Astrocyte (in vitro differentiated cells and primary cell): ENCODE measurements at places on chromosomes 6 and 20. TPM values are rescaled to one million over a fixed set of nuclear protein-coding genes. Genes with fewer than 3 reads are reported as not detected.

DNA sequence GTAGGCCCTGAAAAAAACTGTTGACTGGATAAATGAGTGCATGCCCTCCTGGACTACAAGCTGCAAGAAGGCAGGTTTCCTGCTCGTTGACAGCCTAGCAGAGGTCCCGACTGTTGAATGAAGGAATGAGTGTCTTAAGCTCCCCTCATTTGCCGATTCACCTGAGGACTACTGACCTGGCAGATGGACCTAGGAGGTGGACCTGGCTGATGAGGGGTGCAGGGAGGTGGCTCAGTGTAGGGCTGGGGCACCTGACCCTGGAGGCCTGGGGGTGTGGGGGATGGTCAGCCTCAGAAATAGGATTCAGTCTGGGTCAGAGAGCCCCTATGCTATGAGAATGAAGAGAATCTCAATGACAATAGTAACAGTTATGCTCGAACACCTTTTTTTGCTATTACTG lies 11.6 kb upstream of the TFAP2C start:
- no peak for DNase-seq

- DNase-seq, result peak; percentile 46
Observed at GRCh38 chr6:79949233-79949632, 1.9 kb upstream of the ELOVL4 start.

GRCh38 chr6:7545316-7546019 lies 4.0 kb downstream of the DSP start:
- no peak for DNase-seq

DNA sequence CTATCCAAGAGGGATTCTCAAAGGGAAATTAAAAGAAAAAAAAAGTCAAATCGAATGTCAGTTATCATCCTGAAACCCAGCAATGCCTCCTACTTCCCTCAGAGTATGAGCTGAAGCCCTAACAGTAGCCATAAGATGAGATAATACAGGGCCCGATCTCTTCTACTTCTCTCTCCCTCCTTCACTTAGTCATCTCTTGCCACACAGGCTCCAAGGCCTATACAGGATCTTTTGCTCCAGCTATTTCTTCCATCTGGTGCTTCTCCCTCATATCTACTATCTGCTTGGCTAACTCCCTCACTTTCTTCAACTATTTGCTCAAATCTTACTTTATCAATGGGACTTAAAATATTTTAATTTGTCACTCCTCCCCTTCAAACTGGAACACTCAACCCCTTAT lies 215.3 kb downstream of the RNGTT start:
- no peak for DNase-seq

The SCUBE3 gene
- 8.5 and 10.1 TPM in 2 replicates for total RNA-seq

The LRRN4 gene
- 1.0 and 1.1 TPM in 2 replicates for total RNA-seq
